ENCODE measurements at places on chromosomes 13 and 19. TPM values are rescaled to one million over a fixed set of nuclear protein-coding genes. Genes with fewer than 3 reads are reported as not detected.
A peak's percentile ranks its signal among the peaks of the same experiment; 100 is the strongest.

DNA sequence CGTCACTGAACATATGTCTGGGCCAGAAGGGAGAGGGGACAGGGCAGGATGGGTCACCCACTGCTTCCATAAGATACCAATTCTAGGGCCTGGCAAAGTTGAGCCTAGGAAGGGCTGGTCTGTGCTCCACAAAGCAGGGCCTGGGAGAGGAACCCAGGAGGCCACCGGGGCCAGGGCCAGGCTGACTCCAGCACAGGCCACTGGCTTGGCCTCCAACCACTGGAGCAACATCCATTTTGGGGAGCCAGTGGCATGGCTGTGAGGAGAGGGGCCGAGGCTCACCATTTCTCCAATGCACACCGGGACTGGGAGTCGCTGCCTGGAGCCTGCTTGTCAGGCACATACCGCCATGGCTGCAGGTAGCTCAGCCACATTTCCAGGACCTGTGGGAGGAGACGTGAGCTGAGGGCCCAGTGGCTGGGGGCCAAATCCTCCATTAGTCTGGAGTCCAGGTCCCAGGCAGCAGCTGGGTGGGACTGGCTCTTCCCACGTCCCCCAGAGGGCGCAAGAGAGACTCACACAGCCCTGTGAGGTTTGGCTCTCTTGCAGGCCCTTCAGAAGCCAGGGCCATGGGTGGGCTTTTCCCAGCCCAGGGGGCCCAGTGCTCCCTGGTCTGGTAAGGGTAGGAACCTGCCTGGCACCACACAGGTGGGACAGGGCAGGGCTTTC, 27.7 kb downstream of the TUBA3C start:
- H3K36me3 ChIP-seq, result no peaks in the 10 kb centered on the region
- H3K4me1 ChIP-seq, result no peaks in the 10 kb centered on the region
- H3K27ac ChIP-seq, result no peak overlapping the region
- H3K27me3 ChIP-seq, result no peaks in the 10 kb centered on the region
- peak; percentile 60 for DNase-seq

The VSTM2B gene
- not detected for total RNA-seq

- no peaks in the 10 kb centered on the region for H3K4me1 ChIP-seq
- H3K4me3 ChIP-seq, result no peak overlapping the region
- peak; percentile 62 for DNase-seq
- H3K36me3 ChIP-seq, result no peaks in the 10 kb centered on the region
- H3K27ac ChIP-seq, result no peak overlapping the region
Measured at GRCh38 chr19:13430790-13431582, 75.3 kb downstream of the CACNA1A start.

DNA sequence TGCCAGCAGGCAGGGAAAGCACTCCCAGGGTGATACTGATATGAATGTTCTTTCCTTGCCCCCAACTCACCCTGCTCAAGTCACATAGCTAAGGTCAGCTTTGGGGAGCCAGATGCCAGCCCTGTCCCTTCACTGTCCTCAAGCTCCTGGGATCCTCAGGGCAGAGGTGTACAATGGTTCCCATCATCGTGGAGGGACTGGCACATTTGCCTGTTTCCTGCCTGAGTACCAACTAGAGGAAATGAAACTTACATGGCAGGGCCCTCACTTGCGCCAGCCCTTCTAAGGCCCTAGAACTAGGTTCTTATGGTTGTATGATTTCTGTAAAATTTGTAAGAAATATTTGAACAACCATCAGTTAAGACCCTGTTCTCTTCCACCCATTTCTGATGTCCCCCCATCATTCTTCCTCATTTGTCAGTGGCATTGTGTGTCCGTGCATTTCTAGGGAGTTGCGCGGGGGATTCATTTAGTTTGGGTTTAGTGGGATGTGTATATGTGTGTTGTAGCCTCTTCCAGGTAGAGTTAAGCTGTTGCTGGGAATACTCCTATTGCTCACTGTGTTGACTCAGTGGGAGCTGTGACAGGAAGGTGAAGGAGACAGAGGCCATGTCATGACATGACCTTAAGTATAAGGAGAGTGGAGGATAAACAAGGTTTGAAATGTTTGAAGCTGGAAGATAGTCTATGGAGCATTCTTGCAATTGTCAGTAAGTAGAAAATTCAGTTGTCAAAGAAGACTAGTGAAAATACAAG, 41.3 kb upstream of the RCBTB2 start:
- H3K27me3 ChIP-seq, result no peaks in the 10 kb centered on the region
- peaks cover 7% of the 10 kb centered on the region for H3K4me1 ChIP-seq
- no peak overlapping the region for H3K27ac ChIP-seq
- no peaks in the 10 kb centered on the region for H3K36me3 ChIP-seq
- H3K4me3 ChIP-seq, result no peak overlapping the region

DNA sequence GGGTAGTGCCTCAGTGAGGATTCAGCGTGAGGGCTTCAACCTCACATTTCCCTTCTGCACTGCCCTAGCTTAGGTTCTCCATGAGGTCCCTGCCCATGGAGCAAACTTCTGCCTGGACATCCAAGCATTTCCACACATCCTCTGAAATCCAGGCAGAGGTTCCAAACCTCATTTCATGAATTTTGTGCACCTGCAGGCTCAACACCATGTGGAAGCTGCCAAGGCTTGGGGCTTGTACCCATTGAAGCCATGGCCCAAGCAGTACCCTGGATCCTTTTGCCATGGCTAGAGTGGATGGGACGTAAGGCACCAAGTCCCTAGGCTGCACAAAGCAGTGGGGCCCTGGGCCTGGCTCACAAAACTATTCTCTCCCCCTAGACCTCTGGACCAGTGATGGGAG, 877.1 kb upstream of the KLHL1 start:
- H3K4me3 ChIP-seq, result no peak overlapping the region
- no peaks in the 10 kb centered on the region for H3K36me3 ChIP-seq
- H3K27me3 ChIP-seq, result peaks cover 21% of the 10 kb centered on the region

The CFAP97D2 gene
- total RNA-seq, result not detected

- no peaks in the 10 kb centered on the region for H3K27me3 ChIP-seq
- H3K36me3 ChIP-seq, result no peaks in the 10 kb centered on the region
- no peak for DNase-seq
- H3K4me1 ChIP-seq, result peaks cover 3% of the 10 kb centered on the region
Measured at GRCh38 chr19:6521718-6522646, 8.8 kb upstream of the TNFSF9 start.

DNA sequence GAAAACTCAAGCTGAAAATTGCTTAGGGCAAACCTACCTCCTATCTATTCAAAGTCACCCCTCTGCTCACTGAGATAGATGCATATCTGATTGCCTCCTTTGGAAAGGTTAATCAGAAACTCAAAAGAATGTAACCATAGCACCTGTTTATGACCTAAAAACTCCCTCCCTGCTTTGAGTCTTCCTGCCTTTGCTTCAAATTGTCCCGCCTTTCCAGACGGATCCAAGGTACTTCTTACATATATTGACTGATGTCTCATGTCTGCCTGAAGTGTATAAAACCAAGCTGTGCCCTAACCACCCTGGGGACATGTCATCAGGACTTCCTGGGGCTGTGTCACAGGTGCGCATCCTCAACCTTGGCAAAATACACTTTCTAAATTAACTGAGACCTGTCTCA, 118.6 kb downstream of the TBC1D4 start:
- H3K4me1 ChIP-seq, result peaks cover 8% of the 10 kb centered on the region
- no peaks in the 10 kb centered on the region for H3K36me3 ChIP-seq
- H3K4me3 ChIP-seq, result no peak overlapping the region
- DNase-seq, result no peak

The CPB2 gene
- 5.5 TPM for total RNA-seq

DNA sequence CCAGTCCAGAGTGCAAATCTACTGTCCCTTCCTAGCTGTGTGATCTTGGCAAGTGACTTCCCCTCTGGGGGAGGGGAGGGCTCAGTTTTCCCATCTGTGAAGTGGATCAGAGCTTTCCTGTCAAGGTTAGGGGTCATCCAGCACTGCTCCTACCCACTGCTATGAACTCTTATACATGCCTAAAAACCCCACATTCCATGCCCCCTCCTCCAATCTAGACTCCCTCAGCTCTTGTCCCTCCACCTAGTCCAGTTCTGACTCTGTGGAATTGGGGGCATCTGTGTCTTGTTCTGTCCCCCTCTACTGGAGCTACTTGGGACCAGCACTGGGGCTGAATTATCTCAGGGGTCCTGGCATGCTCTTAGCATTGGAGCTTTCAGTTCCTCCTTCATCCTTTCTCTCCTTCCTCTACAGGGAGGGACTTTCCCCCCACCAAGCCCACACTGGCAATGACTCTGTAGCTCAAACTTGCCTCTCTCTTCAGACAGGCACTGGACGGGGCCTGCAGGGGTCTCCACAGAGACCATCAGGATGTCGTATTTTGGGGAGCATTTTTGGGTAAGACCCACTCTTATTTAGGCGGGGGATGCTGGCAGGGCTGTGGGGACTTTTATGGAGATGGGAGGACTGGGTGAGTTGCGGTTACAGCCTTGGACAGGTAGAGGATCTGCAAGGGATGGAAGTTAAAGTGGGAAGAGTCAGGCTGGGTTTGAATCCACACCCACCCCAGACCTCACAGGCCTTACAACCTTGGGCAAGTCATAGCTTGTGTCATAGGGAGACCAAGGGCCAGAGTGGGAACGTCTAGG, 3.6 kb downstream of the FCHO1 start:
- H3K4me1 ChIP-seq, result peaks cover 12% of the 10 kb centered on the region
- no peaks in the 10 kb centered on the region for H3K36me3 ChIP-seq
- H3K4me3 ChIP-seq, result no peak overlapping the region
- no peak overlapping the region for H3K27ac ChIP-seq
- no peaks in the 10 kb centered on the region for H3K27me3 ChIP-seq

DNA sequence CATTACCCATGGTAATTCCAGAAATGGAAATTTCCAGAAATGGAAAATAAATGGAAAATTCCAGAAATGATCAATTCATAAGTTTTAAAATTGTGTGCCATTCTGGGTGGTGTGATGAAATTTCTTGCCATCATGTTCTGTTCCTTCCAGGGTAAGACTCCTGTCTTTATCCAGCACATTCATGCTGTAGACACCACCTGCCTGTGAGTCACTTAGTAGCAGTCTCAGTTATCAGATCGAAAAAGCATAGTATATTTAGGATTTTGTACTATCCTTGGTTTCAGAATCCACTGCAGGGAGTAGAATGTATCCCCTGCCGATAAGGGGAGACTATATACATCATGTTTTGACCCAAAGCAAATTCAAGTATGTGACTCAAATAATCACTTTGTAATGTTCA, 26.7 kb upstream of the CSNK1A1L start:
- H3K4me3 ChIP-seq, result no peak overlapping the region
- no peaks in the 10 kb centered on the region for H3K36me3 ChIP-seq
- H3K27ac ChIP-seq, result no peak overlapping the region
- no peaks in the 10 kb centered on the region for H3K27me3 ChIP-seq

The MATK gene
- 3.5 TPM for total RNA-seq

DNA sequence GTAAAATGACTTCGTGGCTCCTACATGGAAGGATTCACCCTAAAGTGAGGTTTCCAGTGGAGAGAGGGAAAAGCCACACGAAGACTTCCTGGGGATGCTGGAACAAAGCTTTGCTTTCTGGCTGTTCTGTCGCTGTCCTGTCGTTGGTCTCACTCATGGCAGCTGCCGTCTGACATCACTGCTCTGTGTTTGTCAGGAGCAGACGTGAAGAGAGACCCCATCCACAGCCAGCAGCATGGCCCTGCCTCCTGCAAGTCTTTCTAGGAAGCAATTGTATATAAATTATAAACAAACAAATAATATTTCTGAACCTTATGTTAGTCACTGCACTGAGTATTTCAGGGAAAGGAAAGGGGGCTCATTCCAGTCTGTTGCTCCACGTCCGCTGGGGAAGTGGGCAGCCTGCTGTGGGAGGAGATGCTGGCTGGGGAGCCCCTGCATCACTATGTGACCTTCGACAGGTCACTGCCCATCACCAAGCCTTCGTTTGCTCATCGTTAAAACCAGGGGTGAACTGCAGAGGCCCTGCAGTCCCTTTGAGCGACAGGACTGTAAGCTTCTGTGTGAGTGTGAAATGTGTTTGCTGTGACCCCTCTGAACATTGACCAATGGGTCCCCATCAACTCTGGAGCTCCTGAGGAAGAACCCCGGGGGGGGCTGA, 151.0 kb downstream of the DCT start:
- DNase-seq, result no peak
- H3K27me3 ChIP-seq, result no peaks in the 10 kb centered on the region
- H3K27ac ChIP-seq, result peak overlapping the region; percentile 47
- H3K4me3 ChIP-seq, result no peak overlapping the region

- no peak for DNase-seq
- no peaks in the 10 kb centered on the region for H3K27me3 ChIP-seq
- H3K36me3 ChIP-seq, result no peaks in the 10 kb centered on the region
Measured at GRCh38 chr13:32548837-32549236, 10.2 kb upstream of the N4BP2L2 start.

DNA sequence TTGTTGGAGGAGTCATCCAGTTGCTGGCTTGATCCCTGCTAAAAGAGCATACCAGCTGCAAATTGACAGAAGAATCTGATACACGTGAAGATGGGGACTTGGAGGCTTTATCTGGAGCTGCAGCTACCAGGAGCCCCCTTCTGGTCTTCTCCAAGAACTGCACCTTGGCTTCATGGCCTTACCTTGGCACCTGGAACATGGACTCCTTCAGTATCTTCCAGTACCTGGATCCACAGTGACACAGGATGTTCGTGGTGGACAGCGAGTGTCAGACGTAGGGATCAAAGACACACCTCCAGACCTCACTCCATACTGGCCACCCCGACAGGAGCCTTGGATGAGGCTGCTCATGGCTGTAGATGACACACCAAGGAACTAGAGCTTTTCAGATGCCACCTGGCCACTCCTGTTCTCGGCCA, 9.9 kb upstream of the ACSBG2 start:
- H3K27ac ChIP-seq, result no peak overlapping the region
- H3K4me1 ChIP-seq, result no peaks in the 10 kb centered on the region
- H3K27me3 ChIP-seq, result no peaks in the 10 kb centered on the region
- H3K36me3 ChIP-seq, result no peaks in the 10 kb centered on the region
- no peak overlapping the region for H3K4me3 ChIP-seq
- peak; percentile 86 for DNase-seq

The SLC10A2 gene
- total RNA-seq, result not detected

GRCh38 chr19:19033426-19034203, at the start of the genes ARMC6 and SUGP2:
ARMC6 (plus strand) TSS chr19:19033603; CDS start chr19:19034210, 607 bp downstream.
SUGP2 (minus strand) TSS chr19:19033517; CDS start chr19:19031071, 2,446 bp downstream.
- H3K27me3 ChIP-seq, result no peaks in the 10 kb centered on the region
- peaks cover 36% of the 10 kb centered on the region for H3K36me3 ChIP-seq
- H3K27ac ChIP-seq, result peak within 1 kb of the TSS; percentile 94

DNA sequence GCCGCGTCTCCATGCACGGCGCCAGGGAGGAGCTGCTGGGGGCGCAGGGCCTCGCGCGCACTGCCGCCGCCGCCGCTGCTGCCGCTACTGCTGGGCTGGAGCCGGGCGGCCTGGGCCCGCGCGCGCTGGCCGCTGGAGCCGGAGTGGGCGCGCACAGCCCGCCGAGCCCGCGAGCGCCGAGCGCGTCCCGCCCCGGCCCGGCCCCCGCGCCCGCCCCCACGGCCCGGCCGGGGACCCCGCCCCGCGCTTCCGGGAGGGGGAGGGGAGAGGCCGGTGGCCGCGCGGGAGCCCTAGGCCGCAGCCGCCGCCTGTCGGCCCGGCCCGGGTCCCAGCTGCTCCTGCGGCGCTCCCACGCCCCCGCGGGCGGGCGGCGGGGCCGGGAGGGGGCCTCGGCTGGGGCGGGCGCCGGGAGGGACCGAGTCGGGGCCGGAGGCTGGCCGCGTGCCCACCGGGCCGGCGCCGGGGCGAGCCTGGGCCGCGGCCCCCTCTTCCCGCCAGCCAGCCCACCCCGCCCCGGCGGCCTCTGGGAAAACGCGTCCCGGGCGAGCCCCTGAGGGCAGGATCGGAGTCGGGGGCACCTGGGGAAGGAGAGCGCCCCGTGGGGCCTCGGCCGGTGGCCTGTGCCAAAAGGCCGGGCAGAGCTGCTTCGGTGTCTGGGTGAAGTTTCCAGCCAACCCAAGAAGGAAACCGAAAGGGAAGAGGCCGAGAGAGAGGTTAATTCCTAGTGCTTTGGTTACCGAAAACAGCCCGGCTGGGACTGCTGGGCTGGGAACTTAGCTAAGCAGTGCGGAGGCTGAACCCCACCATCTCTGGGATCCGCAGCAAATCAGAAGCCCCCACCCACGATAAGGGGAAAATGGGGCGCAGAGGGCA, at the start of gene STK24:
STK24 (minus strand) TSS at position 145 of the 873 bp plus-strand sequence. CDS start 321 bp downstream, outside the sequence.
- no peaks in the 10 kb centered on the region for H3K36me3 ChIP-seq
- peak; percentile 57 for DNase-seq
- H3K27ac ChIP-seq, result peak within 1 kb of the TSS; percentile 93
- H3K27me3 ChIP-seq, result no peaks in the 10 kb centered on the region
- H3K4me1 ChIP-seq, result peaks cover 38% of the 10 kb centered on the region

Data from A673 (cell line).